ENCODE measurements at places on chromosomes 6 and 20.

GRCh38 chr6:39923394-39923793 is 10.9 kb downstream of the MOCS1 start:
- no peak for DNase-seq

- DNase-seq = no peak
Observed at GRCh38 chr6:48098923-48099322, 12.1 kb downstream of the PTCHD4 start.

DNA sequence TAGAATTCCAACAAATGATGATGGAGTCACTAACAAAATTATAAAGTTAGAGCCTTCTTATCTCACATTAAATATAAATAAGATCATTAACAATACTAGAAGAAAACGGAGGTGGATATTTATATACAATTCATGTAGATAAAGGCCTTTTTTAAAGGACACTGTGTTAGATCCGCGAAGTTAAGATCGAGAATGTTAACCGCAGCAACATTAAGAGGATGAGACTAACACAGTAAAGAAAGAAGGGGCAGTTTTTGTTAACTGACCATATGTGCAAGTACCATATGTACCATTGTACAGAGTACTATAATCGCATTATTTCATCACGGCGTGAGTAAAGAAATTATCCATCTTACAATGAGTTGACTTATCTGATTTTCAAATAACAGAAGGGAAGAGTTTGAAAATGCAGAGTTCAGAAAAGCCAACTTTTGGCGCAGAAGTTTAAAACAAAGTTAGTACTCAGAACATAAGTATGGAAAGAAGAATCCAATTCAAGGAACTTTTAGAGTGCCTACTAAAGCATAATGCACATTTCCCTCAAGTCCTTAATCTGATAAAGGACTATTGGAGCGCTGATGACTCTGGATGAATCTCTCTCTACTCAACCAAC is 1.4 kb downstream of the FBXL4 start:
- DNase-seq = no peak

GRCh38 chr6:4017058-4017739 is 61.7 kb downstream of the FAM217A start:
- no peak for DNase-seq

DNA sequence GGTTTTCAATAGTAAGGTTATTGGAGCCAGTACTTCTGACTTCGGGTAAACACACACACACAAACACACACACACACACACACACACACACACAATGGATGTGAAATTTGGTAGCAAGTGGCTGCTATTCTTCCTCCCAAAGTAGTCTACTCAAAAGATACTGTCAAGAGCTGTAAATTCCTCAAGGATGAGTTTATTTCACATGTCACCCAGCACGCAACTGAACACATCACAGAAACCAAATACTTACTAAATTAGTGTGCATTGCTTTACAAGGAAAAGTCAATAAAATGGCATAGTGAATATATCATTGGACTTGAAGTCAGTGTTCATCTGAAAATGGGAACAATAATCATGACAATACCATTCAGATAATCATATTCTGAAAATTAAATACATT is 32.9 kb downstream of the MMUT start:
- DNase-seq = no peak
